NCI-H748 treated with DMSO at 0.1 percent for 48 hours (cell line): ENCODE measurements at places on chromosomes 2 and 18.

DNA sequence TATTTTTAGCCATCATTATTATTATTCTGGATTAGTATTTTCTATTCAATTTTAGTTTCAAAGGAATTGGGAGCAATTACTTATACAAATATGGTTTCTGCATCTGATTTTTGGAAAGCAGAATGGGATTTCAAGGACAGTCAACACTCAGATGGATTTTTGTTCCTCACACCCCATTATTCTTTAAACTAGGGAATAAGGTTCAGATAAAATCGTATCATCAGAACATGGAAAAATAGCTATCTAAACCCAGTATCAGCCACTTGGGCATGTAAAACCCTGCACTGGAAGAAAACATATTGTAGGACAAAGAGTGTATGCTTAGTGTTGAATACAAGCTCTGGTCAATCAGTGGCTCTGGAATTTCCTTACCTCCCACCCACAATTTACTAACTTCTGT lies 452.5 kb downstream of the ZNF516 start:
- DNase-seq = no peak

GRCh38 chr2:43158259-43158880 lies 68.0 kb downstream of the ZFP36L2 start:
- DNase-seq = no peak

GRCh38 chr18:76319366-76319765 lies 175.7 kb downstream of the ZNF516 start:
- DNase-seq = no peak

- DNase-seq = no peak
These were observed 97.2 kb downstream of the RTN4 start for GRCh38 chr2:54952978-54953456.

GRCh38 chr18:55838841-55839240 lies 250.8 kb upstream of the TCF4 start:
- no peak for DNase-seq

DNA sequence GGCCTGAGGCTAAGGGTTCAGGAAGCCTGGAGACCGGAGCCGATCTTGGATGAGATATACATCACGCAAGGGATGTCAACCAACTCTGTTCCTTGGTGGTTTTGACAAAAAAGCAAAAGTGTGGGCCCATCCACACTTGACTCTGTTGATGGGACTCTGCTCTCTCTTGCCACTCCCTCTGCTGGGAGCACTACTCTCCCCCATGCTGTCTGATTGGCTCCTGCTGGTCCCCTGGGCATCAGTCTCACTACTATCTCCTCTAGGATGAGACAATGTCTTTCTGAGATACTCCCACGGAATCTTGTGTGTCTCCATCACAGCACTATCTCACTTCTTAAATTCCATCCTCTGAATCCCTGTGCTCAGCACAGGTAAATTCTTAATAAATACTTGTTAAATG lies 56.8 kb upstream of the DNMT3A start:
- no peak for DNase-seq

GRCh38 chr2:107362993-107363392 lies 463.7 kb upstream of the RGPD4 start:
- DNase-seq = no peak

DNA sequence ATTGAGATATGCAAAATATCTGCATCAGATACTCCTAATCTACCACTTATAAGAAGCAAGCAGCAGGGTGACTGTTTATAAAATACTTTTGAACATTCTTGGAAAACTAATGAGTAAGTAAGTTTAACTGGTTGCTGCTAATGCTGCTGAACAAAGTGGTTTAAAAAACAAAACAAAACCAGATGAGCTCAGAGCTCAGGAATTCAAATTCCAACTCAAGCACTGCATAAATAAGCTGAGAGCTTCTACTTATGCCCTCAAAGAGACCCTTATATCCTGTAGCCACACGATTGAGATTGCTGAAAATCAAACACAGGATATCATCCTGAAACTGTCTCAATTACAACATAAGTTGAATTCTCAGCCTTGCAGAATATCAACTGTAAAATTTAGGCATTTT lies 62.3 kb upstream of the NYAP2 start:
- no peak for DNase-seq

GRCh38 chr18:3046216-3046808 lies 33.4 kb upstream of the LPIN2 start:
- no peak for DNase-seq

DNA sequence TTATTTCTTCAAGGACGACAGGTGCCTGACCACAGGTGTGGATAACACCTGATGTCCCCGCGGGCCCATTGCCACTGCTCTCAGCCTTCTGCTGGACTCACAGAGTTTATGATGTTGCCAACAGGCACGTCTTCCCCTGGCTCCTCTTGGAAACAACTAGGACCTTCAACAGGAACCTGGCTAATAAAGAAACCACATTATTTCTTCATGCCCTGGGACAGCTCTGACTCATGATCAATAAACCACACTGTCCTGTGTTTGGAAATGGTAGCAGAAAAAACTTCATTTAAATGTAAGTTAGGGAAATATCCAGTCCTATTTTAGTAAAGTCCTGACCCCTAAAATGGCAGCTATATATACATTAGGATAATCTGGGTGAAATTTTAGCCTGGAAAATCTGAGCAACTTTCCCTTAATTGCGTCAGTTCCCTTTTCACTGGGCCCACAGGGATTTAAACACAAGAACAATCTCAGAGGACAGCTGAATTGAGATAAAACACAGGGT lies 158.9 kb downstream of the VAPA start:
- no peak for DNase-seq

DNA sequence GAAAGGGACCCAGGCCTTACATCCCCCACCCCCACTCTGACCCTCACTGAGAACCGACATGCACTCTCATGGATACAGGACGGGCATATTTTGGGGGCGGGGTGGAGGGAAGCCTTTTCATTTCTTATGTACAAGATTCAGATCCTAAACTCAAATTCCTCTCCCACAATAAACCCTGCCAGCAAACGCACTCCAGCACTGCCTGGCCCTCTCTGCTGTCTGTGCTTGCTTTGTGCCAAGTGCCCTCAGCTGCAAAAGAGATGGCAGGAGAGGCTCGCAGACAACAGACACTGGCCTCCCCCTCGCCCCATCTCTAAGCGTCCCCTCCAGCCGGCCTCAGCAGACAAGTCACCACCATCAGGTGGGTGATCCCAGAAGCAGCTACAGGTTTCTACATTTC lies 42.4 kb downstream of the FAM168B start:
- DNase-seq = no peak

- no peak for DNase-seq
These were observed 89.9 kb upstream of the CD226 start for GRCh38 chr18:70037431-70038061.

GRCh38 chr2:105488285-105488684 lies 89.4 kb upstream of the FHL2 start:
- DNase-seq = no peak

DNA sequence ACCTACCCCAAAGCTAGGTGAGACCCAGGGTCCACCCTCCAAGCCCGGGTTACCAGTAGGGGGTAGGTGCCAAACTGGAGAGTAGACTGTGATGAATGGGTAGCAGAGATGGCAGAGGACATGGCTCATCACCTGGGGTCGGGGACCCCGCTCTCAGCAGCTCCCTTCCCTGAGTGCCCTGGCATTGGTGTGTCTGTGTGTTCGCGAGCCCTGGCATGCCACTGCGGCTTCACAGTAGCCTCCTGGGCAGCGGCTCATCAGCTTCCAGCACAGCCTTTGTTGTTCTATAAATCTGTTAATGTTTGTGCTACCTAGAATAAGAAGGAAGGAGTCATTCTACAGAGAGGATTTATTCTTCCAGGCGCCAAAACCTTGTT lies 62.6 kb upstream of the ALPP start:
- no peak for DNase-seq

- no peak for DNase-seq
These were observed 206.5 kb upstream of the SH3BP4 start for GRCh38 chr2:234745347-234745746.

- no peak for DNase-seq
These were observed 5.6 kb downstream of the SLC66A3 start for GRCh38 chr2:11160731-11161455.

DNA sequence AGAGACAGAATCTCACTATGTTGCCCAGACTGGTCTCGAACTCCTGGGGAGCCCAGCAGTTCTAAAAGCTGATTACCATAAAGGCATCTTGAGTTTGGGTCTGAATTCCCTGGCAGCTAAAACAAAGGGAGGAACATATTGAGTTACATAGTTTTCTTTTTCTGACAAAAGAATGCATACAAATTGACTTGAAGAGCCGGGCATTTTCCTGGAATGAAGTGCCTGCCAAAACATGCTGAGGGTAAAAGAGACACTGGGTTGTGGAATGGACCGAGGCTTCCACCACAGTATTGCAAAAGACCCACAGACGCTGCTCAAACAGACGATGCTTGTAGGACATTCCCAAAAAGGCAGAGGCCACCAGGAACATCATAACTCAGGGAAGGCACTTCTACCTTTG lies 35.1 kb upstream of the ROCK2 start:
- DNase-seq = no peak

GRCh38 chr18:63534615-63535014 lies 7.6 kb upstream of the SERPINB12 start:
- no peak for DNase-seq

DNA sequence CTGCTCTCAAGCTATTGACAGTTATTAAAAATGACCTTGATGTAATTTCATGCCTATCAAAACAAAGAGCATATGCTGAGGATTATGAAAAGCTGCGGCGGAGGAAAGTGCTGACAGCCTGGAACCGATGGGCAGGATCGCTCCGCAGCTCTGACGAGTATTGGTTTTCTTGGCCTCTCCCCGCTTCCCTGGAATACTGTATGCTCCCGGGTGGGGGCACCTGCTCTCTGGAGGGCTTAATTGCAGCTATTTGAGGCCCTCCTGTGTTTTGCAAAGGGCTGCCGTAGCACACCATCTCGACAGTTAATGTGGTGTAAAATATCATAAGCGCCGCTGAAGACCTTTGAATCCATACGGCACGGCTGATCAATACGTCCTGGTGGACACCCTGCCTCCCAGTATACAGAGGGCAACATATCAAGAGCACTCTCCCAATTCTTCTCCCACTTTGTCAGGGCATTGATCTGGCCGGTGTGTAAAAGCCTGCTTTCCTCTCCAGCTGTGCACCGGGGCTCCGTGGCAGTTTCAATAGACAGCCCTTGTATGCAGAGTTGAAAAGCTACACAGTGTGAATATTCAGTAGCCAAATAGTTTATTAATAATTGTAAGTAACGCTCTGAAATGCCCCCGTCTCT lies 662.4 kb downstream of the GALR1 start:
- peak; percentile 76 for DNase-seq

GRCh38 chr2:182301093-182301492 lies 125.7 kb downstream of the PDE1A start:
- no peak for DNase-seq

DNA sequence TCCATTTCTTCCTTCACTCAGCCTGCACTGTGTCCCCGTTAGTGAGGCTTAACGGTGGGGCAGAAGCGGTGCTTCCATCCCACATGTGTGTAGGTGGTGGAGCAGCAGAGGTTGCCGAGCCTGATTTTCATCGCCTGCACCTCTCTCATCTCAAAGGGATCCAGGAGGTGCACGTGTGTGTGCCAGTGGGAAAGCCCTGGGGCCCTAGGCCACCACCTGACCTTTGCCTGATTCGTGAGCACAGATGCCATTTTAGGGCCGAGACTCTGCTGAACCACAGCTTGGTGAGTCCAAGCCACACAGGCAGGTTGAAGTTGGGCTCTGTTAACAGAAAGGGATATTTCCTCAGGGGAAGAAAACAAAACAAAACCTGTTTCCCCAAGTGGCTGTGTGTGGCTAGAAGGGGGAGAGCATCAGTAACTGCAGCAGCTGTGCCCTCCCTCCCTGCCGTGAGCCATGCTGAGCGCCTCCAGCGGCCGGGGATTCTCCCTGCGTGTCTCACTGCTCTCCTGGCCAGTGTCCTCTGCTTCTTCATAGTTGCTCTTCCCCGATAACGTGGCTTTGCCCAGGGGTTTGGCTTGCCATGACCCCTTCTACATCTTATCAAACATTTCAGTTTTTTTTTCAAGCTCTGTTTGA lies 81.5 kb downstream of the MAPRE2 start:
- DNase-seq = no peak

GRCh38 chr2:36606925-36607324 lies 9.0 kb upstream of the FEZ2 start:
- no peak for DNase-seq

- no peak for DNase-seq
These were observed 824.9 kb downstream of the GALR1 start for GRCh38 chr18:78074400-78075020.

DNA sequence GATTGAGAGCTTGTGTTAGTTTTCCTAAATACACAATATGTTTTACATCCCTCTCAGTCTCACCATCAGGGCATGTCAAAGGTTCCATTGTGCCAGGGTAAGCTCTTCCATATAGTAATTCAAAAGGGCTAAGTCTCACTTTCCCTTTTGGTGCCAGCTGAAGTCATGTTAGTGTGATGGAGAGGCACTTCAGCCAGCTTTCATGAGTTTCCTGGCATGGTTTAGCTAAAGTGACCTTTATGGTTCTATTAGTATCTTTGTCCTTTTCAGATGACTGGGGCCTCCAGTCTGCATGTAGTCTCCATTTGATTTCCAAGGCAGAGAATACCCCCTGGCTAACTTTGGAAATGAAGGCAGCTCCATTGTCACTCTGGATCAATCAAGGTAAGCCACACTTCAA lies 27.2 kb downstream of the NAT8 start:
- no peak for DNase-seq
